Stimulated activated CD4-positive, alpha-beta T cell treated with anti-CD3 and anti-CD28 coated beads, Interleukin-1b, Interleukin-23, amount 100 ng/mL, for 1 hour (primary cell): ENCODE measurements at places on chromosomes 2 and 18.

- no peak for DNase-seq
Observed at GRCh38 chr2:12054956-12055618, 308.7 kb downstream of the LPIN1 start.

GRCh38 chr2:186984481-186984880 is 135.5 kb upstream of the ZSWIM2 start:
- no peak for DNase-seq

GRCh38 chr2:73130790-73131189 is 18.0 kb upstream of the RAB11FIP5 start:
- DNase-seq, result no peak

- DNase-seq, result no peak
Observed at GRCh38 chr2:43218155-43218701, 8.2 kb downstream of the ZFP36L2 start.

DNA sequence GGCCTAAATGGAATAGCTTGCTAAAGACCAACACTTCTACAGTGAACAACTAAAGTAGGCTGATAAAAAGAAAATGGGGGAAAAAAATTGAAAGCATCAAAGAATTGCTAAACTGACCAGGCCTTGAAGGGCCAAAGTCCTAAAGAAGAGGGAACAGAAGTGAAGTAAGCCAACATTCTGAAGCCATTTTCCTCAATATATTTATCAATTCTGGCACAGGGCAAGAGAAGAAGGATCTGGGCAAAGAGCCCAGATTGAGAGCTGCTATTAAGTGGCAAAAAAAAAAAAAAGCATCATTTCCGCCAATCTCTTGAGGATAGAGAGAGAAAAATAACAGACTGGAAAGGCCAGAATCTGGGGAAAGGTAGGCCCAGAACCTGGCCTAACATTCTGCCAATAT is 25.7 kb downstream of the FANCL start:
- no peak for DNase-seq

DNA sequence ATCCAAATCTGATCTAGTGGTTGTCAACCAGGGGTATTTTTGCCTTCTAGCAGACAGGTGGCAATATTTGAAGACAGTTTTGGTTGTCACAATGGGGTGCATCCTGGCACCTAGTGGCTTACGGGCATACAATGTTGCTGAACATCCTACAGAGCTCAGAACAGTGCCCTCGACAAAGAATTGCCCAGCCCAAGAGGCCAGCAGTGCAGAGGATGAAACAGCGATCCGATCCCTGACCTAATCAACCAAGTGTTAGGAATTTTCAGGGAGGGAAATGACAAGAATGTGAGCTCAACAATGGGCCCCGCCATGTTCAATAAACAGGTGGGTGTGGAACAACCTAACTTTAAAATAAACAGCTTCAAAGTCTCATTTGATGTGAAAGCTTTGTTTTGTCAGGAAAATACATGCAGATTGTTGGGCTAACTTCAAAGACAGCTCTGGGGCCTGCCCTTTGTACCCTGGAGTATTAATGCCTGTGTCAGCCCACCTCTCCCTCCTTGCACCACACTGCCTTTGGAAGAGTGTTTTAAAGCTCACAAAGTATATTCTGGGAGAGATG is 22.5 kb upstream of the SCYGR5 start:
- no peak for DNase-seq

GRCh38 chr2:205902041-205902899 is 183.7 kb downstream of the INO80D start:
- DNase-seq, result no peak

- no peak for DNase-seq
Observed at GRCh38 chr2:219695145-219695709, 67.8 kb downstream of the SLC4A3 start.

- DNase-seq, result no peak
Observed at GRCh38 chr18:74509856-74510769, 13.9 kb downstream of the CNDP2 start.

- no peak for DNase-seq
Observed at GRCh38 chr18:24488824-24489493, 28.5 kb downstream of the HRH4 start.

GRCh38 chr2:189298038-189298437 is 118.5 kb upstream of the COL5A2 start:
- DNase-seq, result no peak

DNA sequence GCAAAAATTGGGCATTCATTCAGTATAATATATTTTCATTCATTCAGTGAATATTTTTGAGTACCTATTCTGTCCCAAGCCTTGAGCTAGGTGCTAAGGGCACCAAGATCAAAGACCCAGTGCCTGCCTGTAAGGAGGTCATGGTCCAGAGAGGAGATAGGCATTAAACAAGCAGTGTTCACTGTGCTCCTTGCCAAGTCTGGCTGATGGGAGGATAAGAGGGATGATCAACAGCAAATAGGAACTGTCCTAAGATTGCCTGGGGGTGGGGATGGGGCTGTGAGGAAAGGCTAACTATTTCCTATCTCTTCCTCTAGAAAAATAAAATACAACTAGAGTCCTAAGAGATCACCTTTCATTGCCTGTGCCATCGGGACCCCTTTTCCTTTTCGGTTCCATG is 60.4 kb downstream of the SETBP1 start:
- no peak for DNase-seq

- no peak for DNase-seq
Observed at GRCh38 chr2:108031471-108031941, 45.2 kb downstream of the SLC5A7 start.

DNA sequence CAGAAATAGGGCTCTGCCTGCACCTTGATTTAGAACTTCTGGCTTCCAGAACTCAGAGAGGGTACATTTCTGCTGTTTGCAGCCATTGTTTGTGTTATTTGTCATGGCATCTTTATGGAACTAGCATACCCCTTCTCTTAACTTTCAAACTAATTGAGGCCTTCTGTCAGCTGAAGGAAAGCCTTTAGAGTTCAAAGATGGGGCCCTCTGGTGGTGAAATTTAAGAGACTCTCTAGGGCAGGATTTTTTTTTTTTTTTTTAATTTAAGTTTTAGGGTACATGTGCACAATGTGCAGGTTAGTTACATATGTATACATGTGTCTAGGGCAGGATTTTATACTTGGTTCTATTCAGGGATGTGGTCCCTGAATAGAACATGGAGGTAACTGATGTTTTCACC is 260.6 kb upstream of the LINC00305 start:
- no peak for DNase-seq

DNA sequence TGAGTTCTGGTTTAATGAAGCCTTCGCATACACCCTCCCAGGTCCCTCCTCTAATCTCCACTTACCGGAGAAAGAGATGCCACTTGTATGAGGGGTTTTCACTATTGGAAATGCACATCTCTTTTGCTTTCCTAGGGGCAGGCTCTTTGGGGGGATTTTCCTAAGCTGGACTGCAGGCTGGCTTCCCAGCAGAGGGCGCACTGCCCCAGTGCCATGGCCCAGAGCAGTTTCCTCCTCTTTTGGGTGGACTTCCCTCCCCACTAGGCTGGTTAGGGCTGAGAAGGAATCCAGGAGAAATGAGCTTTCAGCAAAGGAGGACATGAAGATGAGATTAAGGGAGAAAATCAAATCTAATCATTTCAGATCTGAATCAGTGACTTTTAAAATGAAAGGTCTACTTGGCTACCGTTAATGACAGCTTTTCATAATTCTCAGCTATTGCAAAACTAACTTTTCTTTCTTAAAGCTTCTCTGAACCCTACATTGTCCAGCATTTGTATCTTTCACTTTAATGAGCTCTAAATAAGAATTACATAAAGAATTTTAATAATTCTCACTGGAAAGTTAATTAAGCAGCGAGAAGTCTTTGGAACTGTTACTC is 784.1 kb upstream of the FANCL start:
- no peak for DNase-seq

GRCh38 chr2:206452242-206452641 is 8.9 kb downstream of the ADAM23 start:
- no peak for DNase-seq

DNA sequence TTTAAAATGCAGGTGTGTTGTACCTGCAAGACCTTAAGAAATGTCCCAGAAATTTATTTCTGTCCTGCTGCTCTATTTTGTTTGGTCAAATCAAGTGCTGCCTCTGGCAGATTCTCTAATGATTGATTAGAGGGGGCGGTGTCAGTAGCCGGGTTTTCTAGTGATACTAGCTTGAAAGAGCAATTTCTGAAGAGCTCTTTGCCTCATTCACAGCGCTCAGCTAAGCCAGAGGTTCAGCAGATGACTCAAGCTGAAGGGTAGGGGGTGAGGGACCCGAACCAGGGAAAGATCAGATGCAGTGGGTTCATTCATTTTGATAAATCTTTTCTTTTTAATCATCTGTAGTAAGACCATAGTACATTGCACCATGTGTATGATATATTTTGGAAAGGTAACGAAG is 15.0 kb downstream of the ZBTB7C start:
- DNase-seq, result no peak

DNA sequence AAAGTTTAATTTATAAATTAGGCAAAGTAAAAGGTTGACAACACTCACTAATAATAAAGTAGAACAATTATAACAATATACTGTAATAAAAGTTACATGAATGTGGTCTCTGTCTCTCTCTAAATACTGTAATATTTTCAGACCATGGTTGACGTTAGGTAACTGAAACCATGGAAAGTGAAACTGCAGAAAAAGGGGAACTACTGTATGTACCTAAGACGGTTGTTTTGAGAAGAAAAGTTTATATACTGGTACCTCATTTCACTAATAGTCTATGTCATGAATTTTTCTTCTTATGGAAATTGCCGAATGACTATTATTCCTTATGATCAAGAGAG is 166.7 kb upstream of the ZNF521 start:
- DNase-seq, result no peak

DNA sequence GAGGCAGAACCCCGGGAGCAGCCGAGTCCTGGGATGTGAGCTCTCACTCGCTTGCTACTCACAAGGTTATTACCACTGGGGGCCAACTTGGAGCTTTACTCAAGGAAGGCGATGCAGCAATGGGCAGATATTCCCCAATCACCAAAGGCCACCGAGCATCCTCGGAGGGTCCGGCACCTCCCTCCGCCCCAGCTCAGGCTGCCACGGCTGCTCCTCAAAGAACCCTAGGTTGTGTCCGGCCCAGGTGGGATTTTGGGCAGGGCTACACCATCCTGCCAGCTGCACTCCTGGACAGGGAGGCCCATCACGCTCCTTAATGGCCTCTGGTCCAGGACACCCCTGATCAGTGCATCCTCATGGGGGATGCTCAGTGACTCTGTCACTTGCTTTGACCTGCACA is 24.8 kb downstream of the FBLN7 start:
- DNase-seq, result no peak

- no peak for DNase-seq
Observed at GRCh38 chr2:235021752-235022151, 69.9 kb downstream of the SH3BP4 start.

DNA sequence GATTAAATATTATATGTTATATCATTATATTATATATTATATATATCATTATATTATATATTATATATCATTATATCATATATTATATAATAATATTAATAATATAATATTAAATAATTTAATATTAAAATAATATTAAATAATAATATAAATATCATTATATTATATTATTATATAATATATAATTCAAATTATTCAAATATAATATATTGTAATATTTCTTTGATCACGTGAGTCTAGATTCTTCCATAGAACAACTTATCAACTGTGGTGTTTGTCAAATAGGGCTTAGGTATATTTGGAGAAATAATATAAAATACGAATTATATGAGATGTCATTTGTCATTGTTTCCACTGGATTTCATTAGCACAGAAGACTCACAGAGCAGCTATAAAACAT is 77.3 kb downstream of the SPHKAP start:
- DNase-seq, result no peak

GRCh38 chr2:196242131-196242620 is 70.8 kb upstream of the STK17B start:
- DNase-seq, result no peak

- no peak for DNase-seq
Observed at GRCh38 chr2:9154061-9154460, 52.6 kb upstream of the ASAP2 start.
